ENCODE measurements at places on chromosomes 6 and 20. TPM values are rescaled to one million over a fixed set of nuclear protein-coding genes. Genes with fewer than 3 reads are reported as not detected.
A peak's percentile ranks its signal among the peaks of the same experiment; 100 is the strongest.

DNA sequence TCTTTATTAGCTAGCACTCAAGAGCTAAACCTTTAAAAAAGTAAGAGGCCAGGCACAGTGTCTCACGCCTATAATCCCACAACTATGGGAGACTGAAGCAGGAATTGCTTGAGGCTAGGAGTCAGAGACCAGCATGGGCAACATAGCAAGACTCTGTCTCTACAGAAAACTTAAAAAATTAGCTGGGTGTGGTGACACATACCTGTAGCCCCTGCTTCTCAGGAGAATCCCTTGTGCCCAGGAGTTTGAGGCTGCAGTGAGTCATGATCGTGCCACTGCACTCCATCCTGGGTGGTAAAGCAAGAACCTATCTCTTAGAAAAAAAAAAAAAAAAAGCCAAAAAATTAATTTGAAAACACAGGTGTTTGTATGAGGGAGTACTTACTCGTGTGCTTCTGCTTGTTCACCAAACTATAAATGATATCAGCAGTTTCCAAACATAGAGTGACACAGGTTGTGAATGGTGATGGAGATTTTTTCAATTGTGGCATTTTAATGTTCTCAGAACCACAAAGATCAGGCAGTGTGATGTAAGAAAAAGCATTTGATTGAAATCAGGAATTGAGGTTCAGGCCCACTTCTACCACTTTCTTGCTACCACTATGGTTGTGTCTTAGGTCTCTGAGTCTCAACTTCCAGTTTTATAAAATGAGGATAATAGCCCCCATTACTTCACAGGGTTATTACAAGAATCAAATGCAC, 104.9 kb downstream of the FOXO3 start:
- DNase-seq, result no peak

- no peak for DNase-seq
These were observed 11.4 kb downstream of the COMMD7 start for GRCh38 chr20:32731882-32732266.

DNA sequence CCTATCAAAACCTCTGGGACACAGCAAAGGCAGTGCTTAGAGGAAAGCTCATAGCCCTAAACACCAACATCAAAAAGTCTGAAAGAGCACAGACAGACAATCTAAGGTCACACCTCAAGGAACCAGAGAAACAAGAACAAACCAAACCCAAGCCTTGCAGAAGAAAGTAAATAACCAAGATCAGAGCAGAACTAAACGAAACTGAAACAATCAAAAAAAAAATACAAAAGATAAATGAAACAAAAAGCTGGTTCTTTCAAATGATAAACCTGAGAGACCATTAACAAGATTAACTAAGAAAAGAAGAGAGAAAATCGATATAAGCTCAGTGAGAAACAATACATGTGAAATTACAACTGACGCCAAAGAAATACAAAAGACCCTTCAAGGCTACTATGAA, 34.8 kb upstream of the RUNX2 start:
- DNase-seq, result no peak

DNA sequence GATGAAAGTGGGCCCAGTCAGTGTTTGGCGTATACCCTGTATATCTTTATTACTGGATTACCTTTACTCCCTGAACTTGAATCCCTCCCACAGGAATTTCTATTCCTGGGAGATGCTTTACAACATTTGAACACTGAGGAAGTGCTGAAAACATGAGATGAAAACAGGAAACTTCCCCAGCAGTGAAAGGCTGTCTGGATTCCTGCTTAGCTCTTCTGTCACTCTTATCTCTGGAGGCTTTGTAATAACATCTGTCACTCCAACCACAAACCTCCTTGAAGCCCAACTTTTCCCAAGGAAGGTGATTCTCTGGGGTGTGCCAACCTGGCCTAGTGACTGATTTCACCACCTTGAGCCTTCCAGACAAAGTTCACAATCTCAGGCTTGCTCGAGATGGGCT, 264.5 kb upstream of the BMP2 start:
- no peak for DNase-seq

GRCh38 chr6:44512868-44513741, 125.6 kb downstream of the CDC5L start:
- DNase-seq, result peak; percentile 58

DNA sequence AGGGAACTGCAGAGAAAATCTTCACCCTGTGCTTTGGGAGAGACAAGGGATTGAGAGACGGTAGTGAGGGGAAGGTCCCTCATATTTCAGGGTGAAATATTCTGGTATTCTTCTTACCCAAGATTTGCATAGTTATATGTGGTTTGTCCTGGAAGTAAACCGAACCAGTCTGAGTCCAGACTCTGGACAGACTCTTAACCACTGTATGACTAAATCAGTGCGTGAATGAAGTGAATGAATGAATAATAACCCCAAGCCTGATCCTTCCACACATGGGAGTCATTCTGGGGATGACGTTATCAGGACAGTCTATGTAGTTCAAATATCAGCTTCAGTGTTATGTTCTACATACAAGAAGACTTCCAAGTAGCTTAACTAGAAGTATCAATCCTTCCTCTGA, 690.7 kb downstream of the KIF16B start:
- DNase-seq, result no peak

GRCh38 chr20:9996944-9997343, 37.8 kb upstream of the ANKEF1 start:
- no peak for DNase-seq

- DNase-seq, result peak; percentile 56
These were observed 22.9 kb downstream of the SERPINB6 start for GRCh38 chr6:2948228-2949025.

DNA sequence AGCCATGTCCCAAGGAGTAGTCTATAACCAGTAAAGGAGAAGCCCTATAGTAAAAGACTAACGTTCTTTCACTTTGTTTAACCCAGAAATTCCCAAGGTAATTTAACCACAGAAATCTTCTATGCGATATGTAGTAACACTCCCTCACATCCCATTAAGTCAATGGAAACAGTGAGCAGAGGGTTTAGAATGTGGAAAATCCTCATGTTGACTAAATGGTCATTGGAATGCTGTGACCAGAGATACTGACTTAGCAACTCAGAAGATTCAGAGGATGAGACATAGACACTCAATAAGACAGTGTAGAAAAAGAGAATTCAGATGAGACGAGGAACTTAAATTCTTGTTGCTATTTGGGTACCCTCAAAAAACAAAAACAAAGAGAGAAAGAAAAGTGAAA, 562.2 kb upstream of the NOX3 start:
- no peak for DNase-seq

- DNase-seq, result no peak
These were observed 152.2 kb downstream of the TRIM27 start for GRCh38 chr6:28771401-28772267.

MMP24 gene
- total RNA-seq, result 3.8 TPM

GRCh38 chr6:40352527-40353170, 234.5 kb downstream of the LRFN2 start:
- no peak for DNase-seq

DNA sequence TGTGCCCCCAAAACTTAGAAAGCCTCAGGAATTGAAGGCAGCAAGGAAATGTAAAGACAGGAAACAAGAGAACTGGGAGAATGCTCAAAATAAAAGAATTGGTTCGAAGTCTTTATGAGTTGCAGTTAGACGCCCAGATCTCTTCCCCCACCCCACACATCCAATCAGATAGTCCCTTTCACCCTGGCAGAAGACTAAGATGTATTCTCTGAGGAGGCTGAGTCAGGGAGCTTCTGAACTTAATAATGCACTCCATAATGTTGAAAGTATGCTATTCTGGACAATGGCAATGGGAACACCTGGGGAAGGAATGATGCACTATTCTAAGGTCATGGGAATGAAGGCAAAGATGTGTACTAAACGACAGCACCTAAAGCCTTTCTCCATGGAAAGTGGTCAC, 173.6 kb downstream of the MTFR2 start:
- DNase-seq, result no peak

- DNase-seq, result peak; percentile 82
These were observed 21.4 kb upstream of the AKIRIN2 start for GRCh38 chr6:87723170-87724078.

GRCh38 chr6:76881414-76881813, 581.9 kb downstream of the HTR1B start:
- DNase-seq, result no peak

GRCh38 chr6:163971841-163972838, 557.6 kb downstream of the QKI start:
- no peak for DNase-seq

TRIM40 gene
- not detected for total RNA-seq

- no peak for DNase-seq
These were observed 44.5 kb upstream of the STMND1 start for GRCh38 chr6:17057322-17057721.

- no peak for DNase-seq
These were observed 81.8 kb downstream of the CLIC5 start for GRCh38 chr6:45933855-45934254.

CTAGE9 gene
- total RNA-seq, result not detected

DNA sequence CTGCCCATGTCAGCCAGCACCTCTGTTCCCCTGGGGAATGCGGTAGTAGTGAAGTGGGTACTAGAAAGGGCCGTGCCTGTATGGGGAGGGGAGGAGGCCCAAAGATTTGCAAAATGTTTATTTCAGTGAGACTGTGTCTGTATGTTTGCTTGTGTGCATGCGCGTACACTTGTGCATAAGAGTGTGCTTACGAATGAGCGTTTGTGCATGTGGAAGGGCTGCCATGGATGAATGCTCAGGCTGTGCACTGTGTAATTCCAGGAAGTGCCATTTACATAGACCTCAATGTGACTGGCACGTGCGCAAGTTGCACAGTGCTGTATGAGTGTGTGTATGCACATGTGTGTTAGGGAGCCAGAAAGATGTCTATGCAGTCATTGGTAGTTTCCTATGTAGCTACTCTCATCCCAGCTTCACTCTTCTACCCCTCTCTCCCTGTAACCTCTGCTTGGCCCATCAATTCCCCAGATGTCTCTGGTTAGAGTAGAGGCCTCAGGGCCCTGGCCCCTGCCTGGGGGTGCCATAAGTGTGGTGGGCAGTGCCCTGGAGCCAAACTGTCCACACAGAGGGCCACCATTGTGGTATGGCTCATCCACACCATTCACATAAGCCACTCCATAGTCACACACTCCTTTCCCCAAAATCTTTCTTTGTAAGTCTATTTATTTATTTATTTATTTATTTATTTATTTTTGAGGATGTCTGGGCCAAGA, 26.8 kb upstream of the SLC22A7 start:
- DNase-seq, result no peak

- DNase-seq, result no peak
These were observed at the start of gene MYMX for GRCh38 chr6:44216677-44217331. Gene MYMX (plus strand): TSS chr6:44216926. CDS start chr6:44217472, 546 bp downstream.

DNA sequence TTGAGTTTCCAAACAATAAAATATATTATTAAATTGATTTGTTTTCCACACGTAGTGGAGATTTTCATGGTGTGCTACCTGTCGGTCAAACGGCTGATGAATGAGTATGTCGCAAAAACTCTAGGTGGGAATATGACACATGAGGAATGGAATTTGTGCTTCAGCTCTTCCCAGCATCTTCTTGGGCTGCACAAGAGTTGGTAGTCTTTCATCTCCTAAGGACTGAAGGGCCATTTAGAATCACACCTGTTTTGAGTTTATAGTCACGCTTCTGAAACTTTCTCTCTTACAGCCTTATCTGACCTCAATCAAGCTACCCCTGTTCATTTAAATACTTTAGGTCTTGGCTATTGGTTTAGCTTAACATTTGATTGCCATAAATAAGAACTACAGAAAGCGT, 157.7 kb upstream of the AKAP12 start:
- no peak for DNase-seq

DNA sequence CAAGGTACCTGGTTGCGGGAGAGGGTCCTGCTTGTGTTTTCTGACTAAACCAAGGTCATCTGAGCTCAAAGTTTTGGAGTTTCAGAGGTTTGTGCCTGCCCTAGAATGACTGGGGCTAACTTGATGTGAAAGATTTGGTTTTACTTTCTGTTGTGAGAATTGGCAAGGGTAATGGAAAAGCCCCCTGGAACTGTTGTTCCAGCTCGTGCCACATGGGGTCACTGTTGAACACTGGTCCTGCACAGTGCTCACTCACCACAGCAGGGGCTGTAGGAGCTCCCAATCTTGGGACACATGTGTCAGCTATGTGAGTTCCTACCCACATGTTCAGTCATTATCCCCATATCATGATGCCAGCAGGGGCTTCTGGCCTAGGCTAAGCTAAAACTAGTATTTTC, 6.5 kb downstream of the TGM6 start:
- no peak for DNase-seq

- no peak for DNase-seq
These were observed 3.8 kb upstream of the ARFGAP1 start for GRCh38 chr20:63268671-63269439.

- DNase-seq, result no peak
These were observed 41.5 kb upstream of the SRF start for GRCh38 chr6:43129434-43130194.

MOCS1 gene
- total RNA-seq, result 28.0 TPM

DNA sequence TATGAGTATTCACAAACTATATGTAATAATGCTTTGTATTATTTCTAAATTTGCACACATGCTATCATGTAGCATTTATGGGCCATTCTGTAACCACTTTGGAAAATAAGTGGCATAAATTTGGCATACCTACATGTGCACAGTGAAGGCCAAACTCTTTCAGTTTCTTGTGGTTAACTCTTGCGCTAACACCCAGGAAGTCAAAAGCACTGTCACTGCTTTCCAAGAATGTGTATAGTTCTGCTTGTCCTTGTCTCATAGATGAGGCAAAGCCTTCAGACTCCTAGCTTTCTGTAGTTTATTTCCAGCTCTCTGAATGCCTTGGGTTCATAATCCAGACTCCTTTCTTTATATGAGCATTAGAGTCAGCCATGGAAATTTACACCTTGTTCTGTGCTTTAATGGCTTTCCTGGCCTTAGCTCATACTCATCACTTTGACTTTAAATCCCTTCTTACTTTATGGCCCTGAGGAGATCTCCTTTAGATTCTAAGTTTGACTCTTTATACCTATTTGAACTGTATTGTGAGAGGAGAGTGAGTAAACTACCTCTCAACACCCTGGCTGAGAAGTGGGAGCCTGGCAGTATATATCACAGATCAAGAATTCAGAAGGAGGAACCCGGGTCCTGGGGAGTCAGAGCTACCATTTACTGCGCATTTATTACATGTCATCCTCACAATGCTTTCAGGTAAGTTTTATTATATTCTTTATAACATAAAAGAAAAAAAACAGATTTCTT, 949 bp upstream of the SLC17A3 start:
- no peak for DNase-seq

DNA sequence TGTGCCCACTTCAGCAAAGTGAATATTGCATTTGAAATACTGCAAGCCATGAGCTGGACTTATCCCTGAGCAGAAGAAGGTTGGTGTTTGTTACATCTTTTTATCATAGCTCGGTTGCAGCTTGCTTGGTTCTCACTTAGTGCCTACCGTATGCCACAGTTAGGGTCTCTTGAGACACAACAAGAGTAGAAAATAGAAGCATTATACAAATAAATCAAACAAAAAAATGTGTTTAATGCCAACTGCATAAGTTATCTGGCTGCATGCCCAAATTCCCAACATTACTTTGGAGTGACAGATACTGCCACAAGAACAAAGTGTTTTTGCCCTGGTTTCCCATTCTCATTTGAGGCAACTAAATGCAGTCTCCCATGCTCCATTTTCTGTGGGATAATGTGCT, 53.9 kb upstream of the LAMP5 start:
- DNase-seq, result no peak

FOXC1 gene
- total RNA-seq, result 13.5 TPM

SMPD2 gene
- total RNA-seq, result 5.5 TPM
